Stimulated activated CD4-positive, alpha-beta T cell treated with anti-CD3 and anti-CD28 coated beads, Interleukin-1b, Interleukin-23, amount 100 ng/mL, for 1 hour (primary cell): ENCODE measurements at places on chromosomes 12 and 14.

- DNase-seq = no peak
Measured at GRCh38 chr12:44960423-44960822, 84.3 kb upstream of the NELL2 start.

- DNase-seq = no peak
Measured at GRCh38 chr12:91400271-91400670, 217.7 kb upstream of the DCN start.

DNA sequence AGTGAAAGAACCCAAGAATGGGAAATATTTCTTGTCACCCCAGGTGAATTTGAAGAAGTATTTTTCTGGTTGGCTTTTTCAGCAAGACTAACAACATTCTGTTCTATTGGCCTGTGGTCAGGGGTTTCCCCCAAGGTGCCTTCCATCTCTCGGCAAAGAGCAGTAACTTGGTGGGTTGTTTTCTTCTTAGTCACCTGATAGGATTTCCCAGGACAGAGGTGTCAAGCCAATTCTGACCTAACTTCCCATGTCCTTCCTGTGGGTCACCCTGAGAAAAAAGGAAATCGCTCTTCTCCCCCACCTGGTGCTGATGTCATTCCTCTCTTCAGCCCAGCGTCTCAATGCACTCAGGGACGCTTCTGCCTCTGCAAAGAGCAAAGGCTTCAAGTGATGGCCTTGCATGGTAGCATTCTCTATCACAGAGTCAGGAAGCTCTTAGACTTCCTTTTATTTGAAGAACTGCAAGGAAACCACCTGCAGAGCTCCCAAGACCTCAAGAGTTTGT lies 16.1 kb upstream of the IFNG start:
- DNase-seq = peak; percentile 21

- no peak for DNase-seq
Measured at GRCh38 chr12:17204289-17205054, 598.5 kb upstream of the LMO3 start.

DNA sequence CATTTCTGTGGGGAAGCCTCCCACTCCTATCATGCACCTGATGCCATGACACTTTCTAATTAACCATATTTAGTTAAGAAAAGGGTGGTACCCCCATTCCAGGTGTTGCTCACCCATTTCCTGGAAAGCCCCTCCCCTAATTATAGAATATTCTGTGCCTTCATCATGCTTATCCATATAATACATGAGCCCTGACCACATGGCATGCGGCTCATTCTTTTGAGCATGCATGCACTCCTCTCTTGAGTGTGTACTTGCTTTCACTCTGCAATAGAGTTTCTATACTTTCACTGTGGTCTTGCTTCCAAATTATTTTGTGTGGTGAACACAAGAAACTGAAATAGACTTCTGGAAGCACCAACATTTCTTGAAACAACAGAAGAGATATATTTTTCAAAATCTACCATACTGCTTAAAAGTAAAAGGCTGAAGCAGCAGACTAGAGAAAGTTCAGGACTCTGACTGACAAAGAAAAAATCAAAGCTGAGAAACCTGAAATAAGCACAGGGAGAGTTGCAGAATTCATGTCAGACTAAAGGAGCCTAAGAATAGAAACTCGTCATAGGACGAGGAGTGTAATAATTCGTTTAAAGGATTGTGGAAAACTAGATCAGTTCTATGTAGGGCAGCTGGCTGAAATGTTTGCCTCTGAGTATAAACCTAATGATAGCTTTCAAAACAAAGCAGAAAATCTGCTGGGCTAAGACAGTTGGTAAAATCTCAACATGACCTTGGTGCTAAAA lies 144.8 kb downstream of the KITLG start:
- no peak for DNase-seq

DNA sequence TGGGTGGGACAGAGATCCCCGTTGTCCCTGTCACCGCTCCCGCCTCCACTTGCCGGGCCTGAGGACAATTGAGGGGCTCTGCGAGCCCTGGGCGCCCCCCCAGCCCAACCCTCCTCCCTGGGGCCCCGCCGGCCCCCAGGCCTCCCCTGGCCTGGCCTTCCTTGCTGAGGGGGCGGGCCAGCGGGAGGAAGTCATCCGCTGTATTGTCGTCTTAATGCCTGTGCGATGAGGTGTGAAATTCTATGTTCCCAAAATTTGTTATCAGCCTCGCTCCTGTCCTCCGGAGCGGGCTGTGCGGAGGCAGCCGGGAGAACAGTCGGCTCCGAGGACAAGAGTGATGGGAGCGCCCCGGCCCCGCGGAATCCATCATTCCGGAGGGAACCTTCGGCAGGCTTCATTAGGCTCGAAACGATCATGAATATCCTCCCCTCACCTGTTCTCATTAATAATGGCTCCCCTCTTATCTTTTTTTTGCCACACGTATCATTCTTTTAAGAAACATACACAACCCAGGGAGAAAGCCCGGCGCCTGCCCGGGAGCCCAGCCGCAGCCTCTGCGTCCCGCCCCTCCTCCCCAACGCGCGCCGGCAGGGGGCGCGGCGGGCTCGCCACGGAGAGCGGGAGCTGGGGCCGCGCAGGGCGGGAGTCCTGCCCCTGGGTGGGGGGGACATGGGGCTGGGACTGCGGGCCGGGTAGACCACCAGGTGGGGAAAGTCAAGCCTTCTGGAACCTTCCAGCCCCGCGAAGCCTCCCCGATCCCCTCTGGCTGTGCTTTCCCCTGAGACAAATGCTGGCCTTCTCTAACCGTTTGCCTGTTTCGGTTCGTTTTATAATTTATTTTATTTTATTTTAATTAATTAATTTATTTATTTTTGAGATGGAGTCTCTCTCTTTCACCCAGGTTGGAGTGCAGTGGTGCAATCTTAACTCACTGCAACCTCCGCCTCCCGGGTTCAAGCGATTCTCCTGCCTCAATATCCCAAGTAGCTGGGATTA lies 17.1 kb upstream of the DLK1 start:
- no peak for DNase-seq

GRCh38 chr12:71787580-71787979 lies 32.9 kb downstream of the RAB21 start:
- no peak for DNase-seq

- no peak for DNase-seq
Measured at GRCh38 chr12:4908684-4909409, 858 bp upstream of the KCNA1 start.

DNA sequence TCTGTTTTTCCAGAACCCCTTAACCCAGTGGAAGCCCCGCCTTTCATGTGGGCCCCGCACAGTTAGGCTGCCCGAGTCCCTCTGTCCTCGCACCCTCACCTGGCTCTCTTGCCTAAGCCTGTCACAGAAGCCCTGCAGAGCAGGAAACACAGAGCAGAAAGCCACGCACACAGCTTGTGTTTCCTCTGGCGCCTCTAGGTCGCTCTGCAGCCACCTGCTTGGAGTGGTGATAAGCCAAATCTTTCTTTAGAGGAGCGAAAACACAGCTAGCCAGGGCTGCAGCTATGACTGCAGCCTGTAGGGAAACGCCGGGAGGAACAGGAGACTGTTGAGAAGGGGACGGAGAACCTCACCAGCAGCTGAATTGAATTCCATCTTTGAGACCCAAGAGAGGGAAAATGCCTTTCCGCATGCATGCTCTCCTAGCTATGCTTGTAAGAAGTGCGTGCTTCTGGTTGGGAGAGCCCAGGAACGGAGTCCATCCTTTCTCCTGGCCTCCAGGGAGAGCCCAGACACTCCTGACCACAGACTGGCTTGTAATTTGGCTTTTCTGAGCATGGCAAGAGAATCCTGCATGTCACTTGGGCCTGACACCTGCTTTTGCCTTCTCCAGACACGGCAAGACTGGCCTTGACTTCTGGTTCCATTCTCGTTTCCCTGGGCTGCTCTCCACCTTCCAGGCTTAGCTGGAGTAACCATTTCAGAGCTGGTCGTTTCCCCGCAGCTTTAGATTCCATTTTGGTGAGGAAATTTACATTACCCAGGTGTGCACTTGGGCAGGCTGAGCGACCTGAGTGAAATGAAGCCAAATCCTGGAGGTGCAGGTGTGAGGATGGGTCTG lies 301.6 kb downstream of the CACNA1C start:
- DNase-seq = no peak

GRCh38 chr12:107339932-107340331 lies 246.6 kb upstream of the CRY1 start:
- no peak for DNase-seq

DNA sequence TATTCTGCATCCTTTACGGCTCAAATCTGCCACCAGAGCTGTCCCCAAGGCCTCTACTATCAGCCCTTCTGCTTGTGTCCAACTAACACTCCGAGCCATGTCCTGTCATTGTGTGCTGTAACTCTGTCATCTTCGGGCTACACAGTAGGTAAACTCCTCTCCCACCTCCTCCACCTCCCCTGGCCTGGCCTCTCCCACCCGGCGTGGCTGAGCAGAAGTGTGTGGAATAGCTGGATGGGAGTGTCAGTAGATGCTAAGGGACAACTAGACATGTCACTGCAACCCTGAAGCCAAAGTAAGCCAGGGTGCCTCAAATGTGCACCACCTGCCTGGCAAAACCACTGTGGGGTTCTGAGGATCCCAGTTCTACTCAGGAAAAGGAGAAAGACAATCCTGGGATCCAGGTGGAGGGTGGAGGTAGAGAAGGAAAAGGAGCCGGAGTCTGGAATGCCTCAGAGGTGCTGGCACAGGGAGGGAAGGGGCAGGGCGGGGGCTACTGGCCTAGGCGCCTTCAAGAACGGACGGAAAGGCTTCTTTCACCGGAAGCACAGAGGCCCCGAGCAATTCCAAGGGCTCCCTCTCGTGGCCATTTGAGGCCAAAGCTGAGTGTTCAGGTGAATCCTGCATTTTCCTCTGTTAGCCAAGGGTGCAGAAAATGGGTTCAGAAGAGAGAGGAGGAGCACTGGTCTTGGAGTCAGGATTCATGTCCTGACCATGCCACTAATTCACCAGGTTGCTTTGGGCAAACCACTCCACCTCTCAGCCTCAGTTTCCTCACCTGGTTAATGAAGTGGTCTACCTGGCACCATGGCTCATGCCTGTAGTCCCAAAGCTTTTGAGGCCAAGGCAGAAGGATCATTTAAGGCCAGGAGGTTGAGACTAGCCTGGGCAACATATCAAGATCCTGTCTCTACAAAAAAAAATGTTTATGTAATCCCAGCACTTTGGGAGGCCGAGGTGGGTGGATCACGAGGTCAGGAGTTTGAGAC lies 20.5 kb upstream of the FAM181A start:
- peak; percentile 25 for DNase-seq

- DNase-seq = no peak
Measured at GRCh38 chr12:49195736-49196135, 6.9 kb upstream of the TUBA1A start.
